Esophagus muscularis mucosa (tissue), 4 donors: ENCODE measurements at places on chromosomes 2 and 18. TPM values are rescaled to one million over a fixed set of nuclear protein-coding genes. Genes with fewer than 3 reads are reported as not detected.

Gene AFF3
- total RNA-seq, result 48.5 TPM

Gene RGPD3
- total RNA-seq, result 0.46 TPM

- no peak for DNase-seq
Measured at GRCh38 chr2:71661782-71662181, 208.4 kb downstream of the DYSF start.

DNA sequence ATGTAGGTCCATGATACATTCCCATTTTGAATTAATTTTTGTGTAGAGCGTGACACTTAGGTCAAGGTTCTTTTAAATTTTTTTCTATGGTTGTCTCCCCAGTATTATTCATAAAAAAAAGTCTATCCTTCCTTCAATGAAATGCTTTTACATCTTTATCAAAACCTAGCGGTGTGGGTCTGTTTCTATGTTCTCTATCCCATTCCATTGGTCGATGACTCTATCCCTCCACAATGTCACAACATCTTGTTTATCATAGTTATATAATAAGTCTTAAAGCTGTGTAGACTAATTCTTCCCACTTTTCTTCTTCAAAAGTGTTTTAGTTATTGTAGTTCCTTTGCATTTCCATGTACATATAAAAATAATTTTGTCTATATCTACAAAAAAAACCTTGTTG, 47.2 kb upstream of the GPR17 start:
- no peak for DNase-seq

- no peak for DNase-seq
Measured at GRCh38 chr2:217877866-217878265, 124.9 kb downstream of the TNS1 start.
